ENCODE measurements at places on chromosomes 6 and 20.
A peak's percentile ranks its signal among the peaks of the same experiment; 100 is the strongest.

DNA sequence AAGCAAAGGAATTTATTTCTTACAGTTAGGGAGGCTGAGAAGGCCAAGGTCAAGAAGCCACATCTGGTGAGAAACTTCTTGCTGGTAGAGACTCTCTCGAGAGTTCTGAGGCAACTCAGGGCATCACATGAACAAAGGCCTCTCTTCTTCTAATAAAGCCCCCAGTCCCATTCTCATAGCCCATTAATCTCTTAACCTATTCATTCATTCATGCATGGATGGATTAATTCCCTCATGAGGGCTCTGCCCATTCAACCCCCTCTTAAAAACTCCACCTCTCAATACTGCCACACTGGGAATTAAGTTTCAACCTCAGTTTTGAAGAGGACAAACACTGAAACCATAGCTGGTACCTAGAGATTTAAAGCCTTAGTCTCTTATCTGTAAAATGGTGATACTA lies 217.9 kb upstream of the SPTLC3 start:
- DNase-seq: peak; percentile 8

- DNase-seq: no peak
Measured at GRCh38 chr20:10312111-10312510, 93.5 kb downstream of the SNAP25 start.

- DNase-seq: no peak
Measured at GRCh38 chr6:106134087-106134770, 48.1 kb downstream of the PRDM1 start.

DNA sequence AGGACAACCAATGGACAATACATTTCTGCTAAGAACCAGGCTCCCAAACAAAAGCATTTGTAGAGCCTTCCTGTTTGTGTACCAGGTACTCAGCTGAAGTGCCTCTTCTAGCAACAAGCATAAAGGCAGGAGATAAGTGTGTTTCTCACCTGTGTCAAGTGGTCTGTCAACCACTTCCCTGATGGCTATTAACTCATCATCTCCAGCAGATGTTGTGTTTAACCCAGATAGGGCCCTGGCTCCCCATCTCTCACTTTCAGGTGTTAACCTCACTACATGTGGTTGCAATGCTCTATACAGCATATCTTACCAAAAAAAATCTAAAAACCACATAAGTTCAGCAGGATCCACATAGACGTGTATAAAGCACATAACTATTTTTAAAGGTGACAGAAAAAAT lies 9.6 kb upstream of the IL17A start:
- no peak for DNase-seq

DNA sequence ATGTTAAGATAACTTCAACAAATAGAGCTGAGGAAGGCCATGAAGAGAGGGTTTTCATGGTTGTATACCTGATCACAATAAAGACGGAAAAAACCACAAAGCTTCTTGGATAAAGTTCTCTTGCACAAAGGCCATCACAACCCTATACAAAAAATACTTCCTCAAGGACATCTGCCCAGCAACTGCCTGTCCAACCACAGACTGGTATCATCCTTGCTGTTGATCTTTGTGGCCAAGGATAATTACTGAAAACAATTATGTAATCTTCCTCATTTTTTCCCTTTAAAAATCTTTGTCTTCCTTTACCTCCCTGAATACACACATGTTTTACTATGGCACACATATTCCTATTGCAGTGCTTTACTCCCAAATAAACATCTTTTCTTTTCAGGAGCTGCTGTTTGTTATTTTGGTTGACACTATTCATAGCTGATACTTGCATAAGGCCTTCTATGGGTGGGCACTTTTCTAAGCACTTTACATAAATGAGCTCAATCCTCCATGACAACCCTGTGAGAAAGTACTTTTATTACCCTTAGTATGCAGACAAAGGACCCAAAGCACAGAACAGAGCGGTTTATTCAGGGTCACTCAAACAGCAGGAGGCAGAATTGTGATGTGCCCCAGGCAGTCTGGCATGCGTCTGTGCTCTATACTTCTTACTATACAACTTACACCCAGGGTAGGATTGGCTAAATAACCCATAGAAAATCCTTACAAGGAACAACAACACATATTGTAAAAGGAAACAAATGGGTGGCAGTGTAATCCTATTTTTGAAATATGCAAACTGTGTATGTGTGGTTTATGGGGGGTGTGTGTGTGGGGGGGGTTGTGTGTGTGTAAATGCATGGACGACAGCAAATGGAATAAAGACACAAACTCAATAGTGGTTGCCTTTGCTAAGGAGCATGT lies 35.1 kb downstream of the SNRNP48 start:
- DNase-seq: no peak

GRCh38 chr6:33607784-33608161 lies 13.3 kb upstream of the ITPR3 start:
- DNase-seq: no peak

- DNase-seq: no peak
Measured at GRCh38 chr6:18820725-18821124, 433.6 kb downstream of the RNF144B start.

DNA sequence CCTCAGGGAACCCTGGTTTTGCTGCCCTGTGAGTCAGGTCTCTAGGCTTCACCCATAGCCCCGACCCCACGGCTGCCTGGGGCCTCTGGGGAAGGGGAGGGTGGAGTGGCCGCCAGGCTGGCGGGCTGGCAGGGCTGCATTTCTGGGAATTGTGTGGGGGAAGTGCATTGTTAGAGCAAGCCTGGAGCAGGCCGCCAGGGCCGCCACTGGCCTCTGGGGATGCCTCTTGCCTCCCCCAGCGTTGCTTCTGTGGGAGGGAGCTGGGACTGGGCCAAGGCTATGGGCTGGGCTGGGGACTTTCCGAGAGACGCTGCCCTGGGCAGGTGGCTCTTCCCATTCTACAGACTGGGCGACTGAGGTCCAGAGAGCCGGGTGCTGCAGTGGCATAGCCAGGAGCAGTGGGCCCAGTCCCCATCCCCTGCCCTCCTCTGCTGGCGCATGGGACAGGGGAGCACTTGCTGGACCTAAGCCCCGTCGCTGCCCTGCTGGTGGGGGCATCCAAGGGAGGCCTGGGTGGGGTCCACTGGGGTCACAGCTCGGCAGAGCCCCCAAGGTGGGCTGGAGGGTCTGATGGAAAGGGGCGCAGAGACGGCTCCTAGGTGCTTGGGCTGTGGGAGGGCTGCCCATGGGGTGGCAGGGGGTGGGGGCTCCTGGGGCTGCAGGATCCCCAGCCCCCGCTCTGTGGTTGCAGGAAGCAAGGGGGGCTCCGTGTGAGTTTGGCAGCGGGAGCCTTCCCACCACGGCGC lies 6.6 kb upstream of the SOX18 start:
- no peak for DNase-seq

GRCh38 chr6:10393544-10394225 lies 21.2 kb downstream of the TFAP2A start:
- DNase-seq: no peak

DNA sequence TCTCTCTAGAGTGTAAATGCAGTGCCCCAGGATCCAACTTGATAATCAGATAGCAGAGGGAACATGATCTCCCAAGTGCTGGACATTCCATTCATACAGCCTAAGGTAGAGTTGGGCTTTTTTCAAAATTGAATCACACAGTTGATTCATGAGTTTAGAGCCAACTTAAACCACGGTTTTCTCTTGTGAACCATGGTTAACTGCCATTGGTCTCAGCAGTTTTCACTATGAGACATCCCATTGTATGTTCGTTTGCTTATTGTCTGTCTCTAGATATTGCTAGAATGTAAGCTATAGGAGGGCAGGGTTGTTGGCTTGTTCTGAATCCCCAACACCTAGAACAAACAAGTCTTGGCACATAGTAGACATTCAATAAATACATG lies 37.2 kb upstream of the TAF8 start:
- no peak for DNase-seq

GRCh38 chr20:61803416-61803914 lies 262.2 kb downstream of the TAF4 start:
- no peak for DNase-seq

DNA sequence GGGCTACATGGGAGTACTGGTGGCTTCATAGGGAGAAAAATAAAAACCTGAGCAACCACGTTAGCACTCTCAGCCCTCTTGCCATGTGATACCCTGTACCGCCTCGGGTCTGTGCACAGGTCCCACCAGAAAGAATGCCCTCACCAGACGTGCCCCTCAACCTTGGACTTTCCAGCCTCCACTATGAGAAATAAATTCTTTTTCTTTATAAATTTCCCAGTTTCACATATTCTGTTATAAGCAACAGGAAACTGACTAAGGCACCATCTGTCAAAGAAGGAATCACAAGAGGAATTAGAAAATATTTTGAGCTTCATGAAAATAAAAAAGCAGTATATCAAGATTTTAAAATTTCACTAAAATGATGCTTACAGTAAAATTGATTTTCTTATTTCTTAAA lies 168.4 kb upstream of the BMP5 start:
- no peak for DNase-seq

DNA sequence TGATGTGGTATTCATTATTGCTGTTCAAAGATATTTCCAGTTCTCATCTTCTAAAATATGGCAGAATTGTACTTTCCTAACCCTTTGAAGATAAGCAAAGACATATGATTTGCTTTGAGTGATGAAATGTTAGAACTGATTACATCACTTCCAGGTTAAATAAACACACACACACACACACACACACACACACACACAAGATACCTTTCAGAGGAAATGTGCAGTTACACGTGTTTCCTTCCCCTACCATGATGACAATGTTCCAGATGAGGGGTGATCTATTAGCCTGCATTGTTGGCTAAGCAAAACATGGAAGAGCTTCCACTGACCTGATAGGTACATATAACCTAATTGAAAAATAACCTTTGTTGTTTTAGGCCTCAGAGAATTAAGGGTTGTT lies 11.7 kb upstream of the FRK start:
- no peak for DNase-seq

- no peak for DNase-seq
Measured at GRCh38 chr20:33370291-33370690, 31.0 kb downstream of the CDK5RAP1 start.

DNA sequence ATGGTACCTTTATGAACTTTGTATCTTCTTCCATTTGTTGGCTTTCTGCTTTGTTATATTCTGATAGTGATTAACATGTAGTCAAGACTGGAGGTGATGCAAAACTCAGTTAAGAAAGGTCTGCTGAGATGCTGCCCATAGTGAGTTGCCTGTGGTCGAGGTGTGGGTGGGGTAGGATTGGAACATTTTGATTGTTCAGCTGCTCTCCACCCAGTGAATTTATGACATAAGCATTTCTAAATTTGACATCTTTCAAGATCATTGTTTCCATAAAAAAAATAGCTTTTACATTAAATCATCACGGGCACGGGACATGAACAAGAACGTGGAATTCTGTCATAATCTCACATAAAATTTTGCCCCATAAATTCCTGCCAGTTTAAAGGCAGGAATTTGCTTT lies 146.6 kb upstream of the POU3F2 start:
- DNase-seq: no peak
